Calu3 (cell line): ENCODE measurements at places on chromosomes 6 and 20.

DNA sequence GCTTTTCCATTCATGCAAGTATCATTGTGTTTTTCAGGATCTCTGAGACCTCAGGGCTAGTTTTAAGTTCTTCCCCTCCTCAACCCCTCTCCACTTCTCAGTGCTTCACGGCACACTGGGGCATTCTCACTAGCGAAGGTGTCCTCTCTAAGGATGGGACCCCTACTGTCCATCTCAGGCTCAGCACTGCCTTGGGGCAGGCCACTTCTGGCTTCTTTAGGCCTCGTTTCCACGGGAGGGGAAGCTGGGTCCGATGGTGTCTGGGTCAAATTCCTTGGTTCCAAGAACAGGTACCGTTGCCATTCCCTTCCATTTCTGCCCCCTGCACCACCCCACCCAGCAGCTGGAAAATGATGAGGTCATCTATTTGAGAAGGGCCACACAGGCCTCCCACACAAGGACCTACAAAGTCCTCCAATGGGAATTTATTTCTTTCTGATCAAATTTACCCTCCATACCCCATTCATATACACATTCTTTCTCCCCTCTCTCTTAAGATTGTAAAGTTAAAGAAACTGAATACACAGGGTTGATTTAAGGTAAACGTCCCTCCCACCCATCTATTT is 17.2 kb downstream of the GNAS start:
- no peak for DNase-seq

DNA sequence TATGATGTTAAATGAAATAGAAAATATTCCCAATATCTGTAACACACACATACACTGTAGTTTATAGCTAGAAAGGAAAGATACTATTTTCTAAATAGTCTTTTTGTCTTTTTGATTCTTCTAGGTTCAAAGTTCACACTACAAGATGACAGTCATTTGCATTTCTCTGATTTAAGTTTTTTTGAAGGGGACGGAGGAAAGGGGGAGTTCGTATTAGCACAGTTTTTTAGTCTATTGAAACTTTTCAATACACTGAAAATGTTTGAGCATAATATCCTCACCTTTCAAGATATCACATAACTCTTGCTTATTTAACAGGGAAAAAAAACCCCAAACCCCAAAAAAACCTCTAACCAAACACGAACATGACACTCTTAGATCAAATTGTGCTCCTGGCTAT is 68.1 kb downstream of the BMP2 start:
- DNase-seq, result no peak

GRCh38 chr6:34688956-34689355 is 7.6 kb downstream of the ILRUN start:
- no peak for DNase-seq

DNA sequence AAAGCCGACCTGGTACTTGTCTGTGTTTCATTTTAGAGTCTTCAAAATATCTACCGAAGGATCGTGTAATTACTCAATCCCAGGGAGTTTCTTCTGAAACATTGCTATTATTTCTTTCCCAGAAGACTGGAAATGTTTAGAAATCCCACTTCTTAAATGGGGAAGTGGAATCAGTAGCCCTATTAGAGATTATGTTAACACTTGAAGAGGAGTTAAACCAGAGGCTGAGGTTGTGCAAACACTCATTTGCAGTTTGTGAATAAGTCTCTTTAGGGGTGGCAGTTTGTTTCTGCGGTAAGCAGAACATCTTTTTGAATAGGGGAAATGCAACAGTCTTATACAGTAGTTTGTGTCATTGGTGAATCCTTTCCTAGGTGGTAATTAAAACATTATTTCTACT is 21.3 kb downstream of the DSP start:
- DNase-seq, result no peak

GRCh38 chr6:77415706-77416105 is 47.6 kb downstream of the HTR1B start:
- no peak for DNase-seq
